NCI-H2081 (cell line): ENCODE measurements at places on chromosomes 5 and 9.

GRCh38 chr5:93407454-93407853, 173.6 kb downstream of the NR2F1-AS1 start:
- no peak for DNase-seq

DNA sequence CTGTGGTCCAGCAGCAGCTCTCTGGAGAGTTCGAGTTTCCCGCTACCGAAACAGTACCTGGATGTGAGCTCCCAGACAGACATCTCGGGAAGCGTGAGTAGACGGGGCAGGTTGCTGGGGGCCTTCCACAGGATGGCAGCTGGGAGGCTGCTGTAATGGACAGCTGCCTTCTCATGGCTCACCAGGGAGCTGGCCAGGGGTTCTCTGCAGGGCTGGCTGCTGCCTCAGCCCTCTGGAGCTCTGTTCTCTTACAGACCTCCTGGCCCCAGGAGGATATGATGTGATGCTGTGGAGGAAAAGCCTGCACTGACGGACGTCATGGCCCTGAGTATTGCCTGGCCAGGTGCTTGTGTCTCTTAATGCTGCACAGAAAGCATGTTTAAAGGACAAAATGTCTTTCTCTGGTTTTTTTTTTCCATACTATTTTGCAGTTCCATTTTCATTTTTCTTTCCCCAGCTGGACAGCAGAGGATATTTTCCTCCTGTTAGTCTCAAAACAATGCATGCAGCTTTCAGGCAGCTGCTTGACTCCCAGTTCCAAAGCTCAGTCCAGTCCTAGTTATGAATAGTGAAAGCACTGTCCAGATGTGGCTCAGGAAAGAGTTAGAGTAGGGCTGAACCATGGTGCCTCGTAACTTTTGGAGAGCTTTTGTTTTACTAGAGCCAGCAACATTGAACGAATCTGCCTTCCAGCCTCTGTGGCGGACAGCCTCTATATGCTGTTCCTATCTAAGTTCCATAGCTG, 77.5 kb upstream of the RARS1 start:
- no peak for DNase-seq

GRCh38 chr9:92100237-92100911, 14.8 kb downstream of the SPTLC1 start:
- no peak for DNase-seq

GRCh38 chr5:167177736-167178135, 1113.7 kb upstream of the WWC1 start:
- DNase-seq, result no peak

GRCh38 chr5:93716453-93716852, 24.9 kb downstream of the POU5F2 start:
- no peak for DNase-seq

GRCh38 chr9:83307066-83307724, 231.0 kb downstream of the FRMD3 start:
- DNase-seq, result no peak

GRCh38 chr9:117080765-117081390, 334.0 kb downstream of the ASTN2 start:
- DNase-seq, result no peak

DNA sequence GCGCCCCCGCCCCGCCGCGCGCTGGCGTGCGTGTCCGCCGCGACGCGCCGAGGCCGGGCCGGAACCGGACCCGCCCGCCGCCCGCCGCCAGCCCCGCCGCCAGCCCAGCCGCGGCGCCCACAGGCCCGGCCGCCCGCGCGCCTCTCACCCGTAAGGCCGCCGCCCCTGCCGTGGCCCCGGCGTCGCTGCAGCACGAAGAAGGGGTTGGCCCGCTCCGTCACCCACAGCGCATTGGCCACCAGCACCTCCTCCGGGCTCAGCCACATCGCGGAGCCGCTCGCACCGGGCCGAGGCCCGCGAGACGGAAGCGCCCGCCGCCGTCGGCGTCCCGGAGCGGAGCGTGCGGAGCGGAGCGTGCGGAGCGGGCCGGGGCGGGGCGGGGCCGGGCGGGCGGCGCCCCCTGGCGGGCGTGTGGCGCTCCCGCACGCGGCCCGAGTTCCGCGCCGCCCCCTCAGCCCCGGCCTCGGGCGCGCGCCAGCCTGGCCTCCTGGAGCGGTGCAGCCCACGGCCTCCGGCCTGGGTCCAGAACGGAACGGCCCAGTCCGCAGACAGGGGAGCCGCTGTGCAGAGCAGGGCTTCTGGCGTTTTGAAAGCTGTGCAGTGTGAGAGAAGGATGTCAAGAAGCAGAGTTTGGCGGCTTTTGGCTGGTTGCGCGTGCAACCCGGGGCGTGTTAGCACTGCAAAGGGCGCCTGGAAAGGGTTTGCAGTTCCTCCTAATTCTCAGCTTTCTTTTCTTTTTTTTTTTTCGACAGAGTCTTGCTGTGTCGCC, at the start of gene TBC1D9B:
Gene TBC1D9B (minus strand): TSS at position 342 of the 769 bp plus-strand sequence. CDS start 76 bp downstream, at position 266.
- peak; percentile 60 for DNase-seq

DNA sequence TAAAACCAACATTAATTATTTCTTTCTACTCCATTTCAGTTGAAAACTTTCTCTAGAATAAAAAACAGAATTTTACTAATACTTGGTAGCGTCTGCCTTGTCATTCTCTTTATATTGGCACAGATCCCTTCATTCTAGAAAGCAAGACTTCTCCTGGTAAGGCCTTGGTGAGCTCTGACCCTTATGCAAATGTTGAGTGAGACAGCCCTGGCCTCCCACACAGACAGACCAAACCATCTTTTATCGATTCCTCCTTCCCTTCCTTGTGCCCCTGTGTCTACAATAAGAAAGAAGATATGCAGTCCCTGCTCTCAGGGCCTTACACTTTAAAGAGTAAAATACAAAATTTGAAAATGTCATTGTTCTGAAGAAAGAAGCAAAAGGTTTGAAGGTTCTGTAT, 262.2 kb downstream of the EFNA5 start:
- DNase-seq, result no peak

GRCh38 chr5:147617191-147617606, 107.3 kb upstream of the DPYSL3 start:
- no peak for DNase-seq

DNA sequence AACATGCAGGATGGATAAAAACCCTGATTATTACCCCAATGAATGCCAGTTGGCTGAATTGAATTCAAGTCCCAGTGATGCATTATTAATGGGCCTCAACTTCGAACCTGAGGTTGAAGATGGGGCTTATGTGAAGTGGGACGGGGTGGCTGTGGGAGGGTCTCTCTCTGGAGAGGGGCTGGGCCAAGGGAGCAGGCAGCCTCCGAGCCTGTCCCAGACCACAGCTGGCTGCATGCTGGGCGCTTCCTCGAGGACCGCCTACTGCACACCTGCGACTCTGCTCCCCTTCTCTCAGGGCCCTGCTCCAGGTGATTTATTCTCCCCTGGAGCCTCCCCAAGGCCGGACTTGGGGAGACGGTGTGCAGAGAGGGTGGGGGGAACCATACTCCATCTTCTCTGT, 568.3 kb downstream of the CCDC171 start:
- DNase-seq, result no peak

DNA sequence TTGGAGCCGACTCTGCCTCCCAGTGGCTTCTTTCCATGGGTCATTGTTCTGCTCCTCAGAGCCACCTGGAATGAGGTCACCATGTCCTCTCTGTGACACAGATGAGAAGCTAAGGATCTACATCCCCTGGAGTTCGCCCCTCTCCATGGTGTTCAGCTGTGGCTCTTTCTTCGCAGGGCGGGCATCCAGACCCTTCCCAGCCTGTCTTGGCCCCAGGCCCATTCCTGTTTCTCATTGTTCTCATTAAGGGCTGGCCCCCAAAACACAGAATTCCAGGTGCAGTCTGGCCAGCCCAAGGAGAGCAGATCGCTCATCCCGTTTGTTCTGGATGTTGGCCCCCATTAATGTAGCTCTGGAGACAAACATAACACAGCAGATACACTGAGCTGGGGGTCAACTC, 66.4 kb upstream of the COL15A1 start:
- DNase-seq, result no peak

DNA sequence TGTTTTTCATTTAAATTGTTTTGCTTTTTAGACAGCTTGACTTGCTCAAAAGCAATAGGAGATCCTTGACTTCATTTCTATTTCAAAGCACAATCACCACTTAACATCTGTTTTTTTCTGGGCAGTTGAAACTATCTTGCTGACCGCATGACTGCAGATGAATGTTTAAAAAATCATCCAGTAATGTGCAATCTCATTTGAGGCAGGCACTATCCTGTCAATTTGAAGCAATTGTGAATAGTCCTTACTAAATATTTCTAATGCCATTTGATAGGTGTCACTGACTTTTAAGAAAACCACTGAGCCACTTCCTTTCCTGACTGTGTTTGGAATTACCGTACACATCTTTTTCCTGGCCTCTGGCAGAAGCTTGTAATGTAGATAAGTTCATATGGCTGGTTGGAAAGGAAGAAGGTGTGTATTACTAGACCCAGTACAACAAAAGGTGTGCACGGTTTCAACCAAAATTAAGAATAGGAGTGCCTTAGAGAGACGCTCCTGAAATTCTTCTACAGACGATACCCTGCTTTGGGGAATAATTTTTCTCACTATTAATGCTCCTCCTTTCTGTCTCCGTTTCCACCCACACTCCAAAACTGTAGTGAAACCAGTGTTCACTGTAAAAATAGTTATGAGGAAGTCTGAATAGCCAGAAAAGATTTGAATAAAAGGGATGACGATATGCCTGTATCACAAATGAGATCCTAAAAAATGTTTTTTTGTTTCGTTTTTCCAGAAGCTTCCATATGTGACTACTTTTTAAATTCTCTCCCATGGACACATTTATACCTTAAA, 136.7 kb upstream of the MOCS2 start:
- DNase-seq, result no peak

DNA sequence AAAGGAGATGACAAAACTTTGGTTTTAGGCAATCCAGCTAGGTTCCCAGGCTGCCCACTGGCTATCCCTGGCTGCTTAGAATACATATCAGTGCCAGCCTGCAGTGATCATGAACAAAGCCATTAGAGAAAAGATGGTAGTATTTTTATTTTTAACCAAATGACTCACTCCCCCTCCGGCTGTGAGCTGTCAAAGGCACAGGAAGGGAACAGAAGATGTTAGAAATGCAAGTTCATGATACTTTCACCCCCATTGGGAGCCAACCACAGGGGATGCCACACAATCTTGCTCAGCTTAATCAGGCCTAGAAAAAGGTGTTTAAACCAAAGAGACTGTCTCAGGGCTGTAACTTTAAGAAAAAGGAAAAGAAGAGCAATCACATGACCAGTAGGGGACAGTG, 70.3 kb upstream of the ASTN2 start:
- no peak for DNase-seq

GRCh38 chr9:136978073-136978864, 965 bp downstream of the PTGDS start:
- DNase-seq, result peak; percentile 13

- DNase-seq, result no peak
Measured at GRCh38 chr9:13941714-13942113, 372.2 kb downstream of the NFIB start.

- no peak for DNase-seq
Measured at GRCh38 chr5:62315376-62316175, 9.6 kb downstream of the KIF2A start.

DNA sequence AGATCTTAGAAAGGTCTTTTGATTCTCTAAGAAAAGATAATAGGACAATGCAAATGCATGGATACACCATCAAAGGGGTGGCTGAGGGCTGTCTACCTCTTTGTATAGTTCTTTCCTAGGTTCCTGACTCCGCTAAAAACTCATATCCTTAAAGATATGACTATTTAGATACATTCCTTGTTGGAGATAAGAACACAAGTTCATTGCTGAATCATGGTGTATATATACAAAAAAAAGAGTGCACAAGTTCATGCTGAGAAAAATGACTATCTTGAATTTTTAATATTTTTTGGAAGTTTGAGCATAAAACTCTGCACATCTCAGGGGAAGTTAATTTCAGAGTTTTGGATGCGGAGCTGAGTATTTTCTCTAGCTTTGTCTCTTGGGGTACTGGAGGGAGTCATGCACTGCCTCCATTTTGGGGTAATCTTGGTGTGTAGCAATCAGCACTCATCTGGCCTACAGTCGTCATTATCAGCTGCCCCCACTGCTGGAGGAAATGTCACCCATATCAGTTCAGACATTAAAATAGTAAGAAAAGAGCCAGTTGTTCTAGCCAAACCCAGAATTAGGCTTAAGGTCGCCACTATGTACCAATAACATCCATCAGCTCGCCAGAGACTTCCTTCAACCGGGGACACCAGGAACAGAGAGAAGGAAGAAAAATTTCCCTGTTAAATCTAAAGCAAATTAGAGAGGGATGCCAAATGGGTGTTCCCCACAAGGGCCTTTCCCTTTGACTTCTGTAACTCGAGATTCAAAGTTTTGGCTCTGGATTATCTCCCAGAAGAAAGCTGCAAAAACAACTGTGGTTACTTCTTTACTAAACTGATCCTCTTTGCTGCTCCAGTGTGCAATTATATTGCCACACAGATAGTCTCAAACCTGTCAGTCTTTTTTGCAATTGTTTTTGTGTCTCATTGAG, 49.0 kb downstream of the PTTG1 start:
- no peak for DNase-seq

DNA sequence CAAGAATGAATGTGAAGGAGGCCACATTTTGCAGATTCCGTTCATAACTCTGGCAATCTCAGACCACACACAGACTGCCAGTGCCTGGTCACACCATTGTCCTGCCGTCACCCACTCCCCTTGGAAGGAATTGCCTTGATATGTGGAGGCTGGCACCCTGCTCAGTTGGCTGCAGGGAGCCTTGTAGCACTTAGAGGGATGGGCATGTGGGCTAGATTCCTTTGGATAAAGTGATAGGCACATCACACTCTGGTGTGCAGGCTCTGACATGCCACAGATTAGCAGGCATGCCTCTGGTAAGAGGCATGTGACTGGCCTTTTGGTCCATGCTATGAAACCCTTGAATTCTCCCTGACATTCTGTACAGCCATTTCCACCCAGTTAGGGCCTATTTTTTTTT, 254.6 kb upstream of the PIK3R1 start:
- no peak for DNase-seq

DNA sequence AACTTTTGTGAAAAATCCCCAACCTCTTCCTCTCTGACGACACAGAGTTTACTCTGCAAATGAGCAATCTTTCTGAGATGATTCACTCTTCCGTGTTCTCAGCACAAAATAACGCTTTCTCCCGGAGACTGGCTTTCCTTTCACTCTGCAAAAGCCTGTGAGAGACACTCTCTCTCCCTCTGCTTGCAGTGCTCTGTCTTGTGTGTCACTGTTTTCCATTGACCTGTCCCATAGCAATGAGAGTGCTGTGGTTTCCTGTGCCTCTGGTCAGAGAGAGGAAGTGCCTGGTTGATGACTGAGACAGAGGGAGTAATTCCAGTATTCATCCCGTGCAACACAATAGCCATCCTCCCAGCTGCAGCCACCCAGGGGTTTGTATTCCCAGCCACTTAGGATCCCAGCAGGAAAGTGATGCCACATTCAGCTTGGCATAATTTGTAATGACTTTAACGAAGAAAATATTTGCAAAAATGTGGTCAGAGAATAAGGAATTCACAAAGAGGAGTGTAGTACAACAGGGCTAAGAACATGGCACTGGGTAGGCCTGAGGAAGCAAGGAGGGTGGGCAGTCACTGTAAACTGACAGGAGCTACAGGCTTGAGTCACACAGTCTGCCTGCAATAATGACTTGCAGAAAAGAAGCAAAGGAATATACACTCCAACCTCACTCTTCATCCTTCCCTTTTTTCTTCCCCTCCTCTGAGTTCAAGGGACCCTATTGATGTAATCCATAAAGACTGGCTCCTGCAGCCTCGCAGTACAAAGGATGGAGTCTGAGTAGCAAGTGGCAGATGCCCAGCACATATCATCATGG, 463.5 kb upstream of the RGMB start:
- peak; percentile 20 for DNase-seq

- DNase-seq, result peak; percentile 51
Measured at GRCh38 chr5:133827011-133827410, 141.4 kb downstream of the C5orf15 start.

GRCh38 chr5:62371409-62371808, 32.3 kb downstream of the DIMT1 start:
- peak; percentile 0 for DNase-seq

GRCh38 chr5:107855171-107855570, 184.4 kb upstream of the EFNA5 start:
- DNase-seq, result no peak
